ENCODE measurements at places on chromosomes 4 and X.

GRCh38 chr4:58732973-58733372, 1622.8 kb upstream of the IGFBP7 start:
- DNase-seq: no peak

GRCh38 chr4:54657551-54658251, at the start of gene KIT:
TSS of gene KIT (plus strand) at chr4:54657957. CDS start at chr4:54658015, 58 bp downstream.
- DNase-seq: peak; percentile 9

DNA sequence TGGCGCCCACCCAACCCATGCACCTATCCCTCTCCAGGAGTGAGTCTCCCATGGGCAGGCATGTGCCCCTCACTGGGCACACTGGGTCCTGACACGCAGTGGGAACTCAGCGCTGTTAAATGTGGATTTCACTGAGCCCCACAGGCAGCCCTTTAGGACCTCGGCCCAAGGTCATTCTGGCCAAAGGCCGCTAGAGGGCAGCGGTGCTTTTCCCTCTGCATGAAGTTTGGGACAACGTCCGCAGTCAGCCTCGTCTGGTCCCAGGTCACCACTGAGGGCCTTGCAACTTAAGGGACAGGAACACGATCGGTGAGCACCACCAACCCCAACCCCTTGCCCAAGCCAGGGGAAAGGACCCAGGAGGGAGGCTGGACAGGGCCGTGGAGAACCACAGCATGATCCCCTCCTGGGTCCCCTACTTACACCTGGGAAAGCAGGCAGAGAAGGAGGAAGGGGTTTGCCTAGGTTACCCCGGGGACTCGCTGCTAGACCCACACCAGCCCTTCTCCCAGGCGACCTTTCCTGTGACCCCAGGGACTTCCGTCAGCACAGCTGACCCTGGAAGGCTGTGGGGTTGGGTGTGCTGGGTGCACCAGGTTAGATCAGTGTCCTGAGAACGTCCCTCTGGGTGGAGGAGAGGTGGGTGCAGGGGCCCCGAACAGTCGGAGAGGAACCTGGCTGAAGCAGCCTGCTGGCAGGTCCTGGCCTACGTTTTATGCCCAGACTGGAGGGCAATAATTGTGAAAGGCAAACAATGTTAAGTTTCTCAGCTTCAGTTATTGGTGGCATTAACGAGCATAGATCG, 24.0 kb downstream of the CYTL1 start:
- peak; percentile 18 for DNase-seq

GRCh38 chr4:38788317-38788716, 5.5 kb upstream of the TLR10 start:
- no peak for DNase-seq

DNA sequence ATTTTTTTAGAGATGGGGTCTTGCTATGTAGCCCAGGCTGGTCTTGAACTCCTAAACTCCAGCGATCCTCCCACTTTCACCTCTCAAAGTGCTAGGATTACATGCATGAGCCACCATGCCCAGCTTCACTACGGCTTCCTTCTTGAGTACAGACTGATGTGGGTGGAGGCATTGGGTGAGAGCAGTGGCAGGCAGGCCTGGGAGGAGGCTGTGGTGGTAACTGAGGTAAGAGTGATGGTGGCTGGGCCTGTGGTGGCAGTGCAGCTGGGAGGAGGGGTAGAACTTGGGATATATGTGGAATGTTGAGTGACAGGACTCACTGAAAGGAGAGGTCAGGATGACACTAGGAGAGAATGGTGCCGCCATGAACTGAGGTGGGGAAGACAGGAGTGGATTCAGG, 80.9 kb downstream of the MED28 start:
- no peak for DNase-seq

GRCh38 chrX:31589503-31589902, 517.7 kb upstream of the FTHL17 start:
- no peak for DNase-seq

- no peak for DNase-seq
These were observed 80.6 kb downstream of the FBXW7 start for GRCh38 chr4:152455311-152455710.

DNA sequence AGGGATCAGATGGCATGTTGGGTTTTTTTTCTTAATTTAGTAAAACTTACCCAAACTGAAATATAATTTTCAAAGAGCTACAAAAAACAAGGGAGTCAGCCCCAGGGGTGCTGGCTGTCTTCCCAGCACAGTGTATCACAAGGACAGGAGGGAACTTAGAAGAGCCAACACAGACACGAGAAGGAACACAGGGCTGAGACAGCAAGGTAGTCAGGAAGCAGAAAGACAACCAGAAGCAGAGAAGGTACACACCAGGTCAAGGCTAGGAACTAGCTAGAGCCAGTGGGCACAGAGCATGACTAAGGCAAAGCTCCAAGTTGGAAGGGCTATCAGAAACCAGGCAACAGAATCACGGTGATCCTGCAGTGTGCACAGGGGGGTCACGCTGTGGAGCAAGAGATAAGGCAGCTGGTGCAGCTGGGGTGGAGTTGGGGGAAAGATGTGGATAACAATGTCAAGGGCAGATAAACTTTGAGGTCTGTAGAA, 168.7 kb downstream of the NR3C2 start:
- no peak for DNase-seq

DNA sequence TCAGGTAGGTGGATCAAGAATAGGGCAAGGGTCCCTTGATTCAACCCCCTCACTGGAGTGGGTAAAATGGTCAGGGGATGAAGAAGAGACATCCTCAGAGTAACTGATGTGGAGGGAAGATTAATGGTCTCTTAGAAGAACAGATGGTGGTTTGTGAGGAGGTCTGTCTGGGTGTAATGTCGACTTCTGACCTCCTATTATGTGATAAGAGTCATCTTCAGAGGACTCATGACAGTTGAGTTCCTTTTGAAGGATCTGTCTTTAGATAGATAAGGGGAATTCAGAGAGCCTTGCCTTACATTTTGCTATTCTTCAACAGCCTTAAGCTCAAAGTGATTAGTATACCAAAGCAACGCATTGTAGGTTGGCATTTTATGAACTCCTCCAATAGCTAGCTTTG, 27.1 kb upstream of the MAGEA8 start:
- DNase-seq: no peak

DNA sequence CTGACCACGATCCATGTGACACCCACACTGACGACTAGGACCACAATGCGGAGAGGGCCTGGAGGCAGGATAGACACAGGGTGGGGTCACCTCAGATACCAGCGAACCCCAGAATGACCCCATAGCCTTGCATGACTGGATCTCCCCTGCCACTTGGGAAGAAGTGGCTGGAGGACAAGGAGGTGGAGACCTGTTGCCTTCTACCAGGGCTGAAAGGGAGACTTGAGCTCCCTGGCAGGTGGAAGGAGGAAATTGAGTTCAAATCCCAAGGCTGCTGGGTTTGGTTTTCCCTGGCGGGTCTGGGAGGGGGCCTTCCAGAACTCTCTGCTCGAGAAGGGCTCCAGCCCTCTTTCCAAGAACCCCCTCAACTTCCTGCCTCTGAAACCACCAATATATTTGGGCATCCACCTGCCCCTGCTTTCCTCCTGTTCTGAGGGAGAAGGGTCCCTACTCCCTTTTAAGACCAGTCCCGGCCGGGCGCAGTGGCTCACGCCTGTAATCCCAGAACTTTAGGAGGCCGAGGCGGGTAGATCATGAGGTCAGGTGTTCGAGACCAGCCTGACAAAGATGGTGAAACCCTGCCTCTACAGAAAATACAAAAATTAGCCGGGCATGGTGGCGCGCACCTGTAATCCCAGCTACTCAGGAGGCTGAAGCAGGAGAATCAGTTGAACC, 3.0 kb downstream of the FAM3A start:
- no peak for DNase-seq

DNA sequence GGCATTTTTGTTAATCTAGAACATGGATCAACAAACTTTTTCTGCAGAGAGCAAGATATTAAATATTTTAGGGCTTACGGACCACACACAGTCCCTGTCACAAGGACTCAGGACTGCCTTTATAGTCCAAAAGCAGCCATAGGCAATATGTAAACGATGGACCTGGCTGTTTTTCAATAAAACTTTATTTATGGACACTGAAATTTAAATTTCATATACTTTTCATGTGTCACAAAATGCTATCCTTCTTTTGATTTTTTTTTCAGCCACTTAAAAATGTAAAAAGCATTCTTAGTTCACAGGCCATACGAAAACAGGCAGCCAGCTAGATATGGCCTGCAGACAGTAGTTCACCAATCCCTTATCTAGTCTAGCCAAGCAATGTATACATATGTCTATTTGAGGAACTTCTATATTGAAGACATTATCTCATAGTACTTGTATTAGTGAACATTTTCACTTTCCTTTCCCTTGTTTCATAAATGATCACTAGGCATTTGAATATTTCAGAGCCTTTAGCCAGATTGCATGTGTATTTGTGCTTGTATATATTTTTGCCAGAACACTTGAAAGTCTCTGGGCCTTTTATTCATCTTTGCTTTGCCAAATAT, 350.9 kb downstream of the RPA4 start:
- no peak for DNase-seq

- no peak for DNase-seq
These were observed 150.3 kb downstream of the FBXW7 start for GRCh38 chr4:152385551-152385950.

DNA sequence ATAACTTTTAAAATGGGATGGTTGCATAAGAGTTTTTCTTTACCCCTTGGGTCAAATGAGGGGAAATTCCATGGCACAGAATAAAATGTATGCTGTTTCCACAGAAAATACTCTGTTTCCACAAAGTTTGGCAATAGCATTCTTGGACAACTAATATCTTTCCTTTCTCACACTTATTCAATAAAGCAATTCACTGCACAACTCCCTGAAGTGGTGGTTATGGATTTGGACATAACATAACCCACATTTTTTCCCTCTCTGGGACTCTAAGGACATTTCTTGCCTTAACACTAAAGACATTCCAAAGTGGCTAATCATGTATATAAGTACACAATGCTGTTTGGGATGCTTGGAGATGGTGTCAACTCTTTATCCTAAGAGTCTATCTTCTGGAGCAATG, 51.7 kb upstream of the GPM6B start:
- DNase-seq: no peak

GRCh38 chr4:149952716-149953115, 125.5 kb upstream of the DCLK2 start:
- no peak for DNase-seq

DNA sequence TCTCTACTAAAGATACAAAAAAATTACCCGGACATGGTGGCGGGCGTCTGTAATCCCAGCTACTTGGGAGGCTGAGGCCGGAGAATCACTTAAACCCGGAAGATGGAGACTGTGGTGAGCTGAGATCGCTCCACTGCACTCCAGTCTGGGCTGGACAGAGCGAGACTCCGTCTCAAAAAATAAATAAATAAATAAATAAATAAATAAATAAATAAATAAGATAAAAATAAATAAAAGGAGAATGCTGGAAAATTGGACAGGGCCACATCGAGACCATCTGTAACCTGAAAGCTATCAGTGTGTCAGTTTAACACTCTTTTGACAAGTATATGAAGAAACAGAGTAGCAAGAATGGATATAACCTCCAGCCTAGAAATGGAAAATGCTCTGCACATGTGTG, 15.7 kb upstream of the FAT1 start:
- no peak for DNase-seq

- DNase-seq: no peak
These were observed 7.7 kb downstream of the PROM1 start for GRCh38 chr4:16075975-16076757.

- no peak for DNase-seq
These were observed 15.5 kb downstream of the SPRY1 start for GRCh38 chr4:123412091-123412505.

DNA sequence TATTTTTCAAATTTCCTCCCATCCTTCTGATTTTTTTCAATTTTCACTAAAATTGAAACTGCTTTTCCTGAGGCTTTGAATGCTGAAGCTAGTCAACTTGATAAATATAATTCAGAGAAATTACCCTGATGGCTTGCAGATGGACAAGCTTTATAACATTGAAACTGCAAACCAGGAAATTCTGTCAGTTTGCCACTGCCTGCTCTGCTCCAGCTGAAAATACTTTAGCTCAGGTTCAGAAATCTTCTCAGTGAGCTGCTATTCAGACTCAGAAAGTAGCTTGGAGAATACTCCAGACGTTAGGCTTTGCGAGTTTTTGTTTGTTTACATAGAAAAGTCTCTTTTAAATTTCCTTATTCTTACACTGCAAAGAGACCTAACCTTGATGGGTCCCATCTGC, 1574.7 kb downstream of the STIM2 start:
- DNase-seq: no peak

All from activated CD4-positive, alpha-beta T cell treated with anti-CD3 and anti-CD28 coated beads, Interleukin-2, amount 50 U/mL, for 1 hour (primary cell).